ENCODE measurements at places on chromosomes 1 and 21. TPM values are rescaled to one million over a fixed set of nuclear protein-coding genes. Genes with fewer than 3 reads are reported as not detected.
A peak's percentile ranks its signal among the peaks of the same experiment; 100 is the strongest.

DNA sequence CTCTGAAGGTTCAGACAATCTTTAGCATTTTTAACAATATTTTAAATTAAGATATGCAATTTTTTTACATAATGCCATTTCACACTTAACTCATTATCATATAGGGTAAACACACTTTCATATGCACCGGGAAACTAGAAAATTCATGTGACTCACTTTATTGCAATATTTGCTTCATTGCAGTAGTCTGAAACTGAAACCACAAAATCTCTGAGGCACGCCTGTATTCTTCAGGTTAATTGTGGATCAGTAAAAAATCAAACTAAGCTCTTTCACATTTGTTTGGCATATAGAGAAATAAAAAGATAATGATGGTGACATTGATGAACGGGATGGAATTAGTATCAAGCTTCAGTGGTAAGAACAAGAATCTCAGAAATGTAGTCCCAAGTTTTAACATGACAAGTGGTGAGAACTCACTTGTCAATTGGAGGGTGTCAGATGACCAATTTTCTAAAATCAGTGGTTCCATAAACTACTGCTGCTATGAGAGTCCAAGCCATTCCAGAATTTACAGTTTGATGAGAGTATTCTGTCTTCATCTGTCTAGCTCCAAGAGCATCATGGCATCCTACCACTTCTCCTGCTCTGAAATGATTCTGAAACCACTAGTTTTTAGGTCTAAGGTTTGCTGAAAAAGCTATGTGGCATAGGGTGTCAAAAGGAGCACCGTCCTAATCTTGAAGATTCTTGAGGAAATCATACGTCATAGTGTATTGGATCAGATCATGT, 281.0 kb downstream of the PTPRC start:
- H3K36me3 ChIP-seq = no peaks in the 10 kb centered on the region
- H3K27me3 ChIP-seq = no peaks in the 10 kb centered on the region
- DNase-seq = no peak
- no peaks in the 10 kb centered on the region for H3K4me1 ChIP-seq

DNA sequence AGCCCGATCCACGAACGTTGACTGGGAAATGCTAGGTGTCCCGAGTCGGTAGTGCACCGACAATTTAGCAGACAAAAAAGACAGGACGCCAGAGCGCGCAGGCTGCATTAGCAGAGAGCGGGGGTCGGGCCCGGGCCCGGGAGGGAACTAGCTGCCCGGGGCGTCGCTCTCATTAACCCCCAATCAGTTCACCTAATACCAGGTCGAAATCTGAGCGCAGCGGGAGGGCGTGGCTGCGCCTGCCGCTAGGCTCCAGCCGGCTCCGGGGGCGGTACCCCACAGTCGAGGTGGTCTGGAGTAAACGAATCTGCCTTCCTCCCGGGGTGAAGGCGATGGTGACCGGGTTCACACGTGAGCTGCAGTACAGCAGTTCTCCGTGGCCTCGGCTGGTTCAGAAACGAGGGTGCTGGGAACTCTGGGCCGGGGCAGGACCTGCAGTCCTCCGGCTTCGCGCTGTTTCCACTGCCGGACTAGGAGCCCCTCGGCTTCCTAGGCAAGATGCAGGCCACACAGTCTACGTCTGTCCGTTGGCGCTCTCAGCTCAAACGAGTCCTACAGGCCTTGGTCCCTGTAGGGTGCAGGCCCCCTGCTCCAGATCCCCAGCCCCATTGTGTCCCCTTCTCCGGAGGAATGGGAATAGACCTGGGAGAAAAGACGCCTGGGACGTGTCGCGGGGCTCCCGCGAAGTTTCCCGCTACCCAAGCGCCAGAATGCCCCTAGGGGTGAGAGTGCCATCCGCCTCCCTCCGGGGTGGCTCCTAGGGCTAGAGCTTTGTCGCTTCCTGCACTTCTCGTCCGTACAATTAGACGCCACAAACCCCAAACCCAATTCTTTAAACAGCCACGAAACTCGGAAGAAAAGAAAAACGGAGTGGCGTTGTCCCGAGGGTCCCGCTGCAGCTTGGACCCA, 2.0 kb downstream of the GFI1 start:
- H3K4me1 ChIP-seq = no peaks in the 10 kb centered on the region
- H3K27me3 ChIP-seq = peaks cover 66% of the 10 kb centered on the region
- peak overlapping the region; percentile 56 for H3K4me3 ChIP-seq
- no peaks in the 10 kb centered on the region for H3K36me3 ChIP-seq

DNA sequence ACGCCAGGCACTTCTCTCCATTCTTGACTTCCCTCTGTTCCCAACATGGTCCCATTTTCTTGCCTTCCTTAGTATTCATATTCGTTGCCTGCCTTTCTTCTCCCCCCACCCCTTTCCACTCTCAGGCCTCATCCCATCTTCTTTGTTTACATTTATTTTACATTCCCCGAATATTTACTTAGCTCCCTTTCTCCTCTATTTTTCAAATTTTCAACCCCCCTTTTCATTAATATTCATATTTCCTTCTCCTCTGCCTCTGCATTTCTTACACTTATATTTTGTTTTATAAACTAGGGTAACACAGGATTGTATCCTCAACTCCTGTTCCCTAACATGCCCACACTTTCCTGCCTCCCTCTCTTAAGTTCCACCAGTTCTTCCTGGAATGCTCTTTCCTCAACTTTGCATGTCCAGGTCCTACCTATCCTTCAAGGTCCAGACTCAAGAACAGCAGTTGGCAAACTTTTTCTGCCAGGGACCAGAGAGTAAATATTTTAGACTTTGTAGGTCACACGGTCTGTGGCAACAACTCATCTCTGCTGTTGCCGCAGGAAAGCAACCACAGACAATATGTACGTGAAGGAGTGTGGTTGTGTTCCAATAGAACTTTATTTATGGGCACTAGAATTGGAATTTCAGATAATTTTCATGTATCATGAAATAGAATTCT, 29.8 kb upstream of the A3GALT2 start:
- no peaks in the 10 kb centered on the region for H3K27me3 ChIP-seq
- peaks cover 17% of the 10 kb centered on the region for H3K4me1 ChIP-seq
- H3K36me3 ChIP-seq = no peaks in the 10 kb centered on the region
- peak overlapping the region; percentile 84 for H3K4me3 ChIP-seq
- no peak for DNase-seq

DNA sequence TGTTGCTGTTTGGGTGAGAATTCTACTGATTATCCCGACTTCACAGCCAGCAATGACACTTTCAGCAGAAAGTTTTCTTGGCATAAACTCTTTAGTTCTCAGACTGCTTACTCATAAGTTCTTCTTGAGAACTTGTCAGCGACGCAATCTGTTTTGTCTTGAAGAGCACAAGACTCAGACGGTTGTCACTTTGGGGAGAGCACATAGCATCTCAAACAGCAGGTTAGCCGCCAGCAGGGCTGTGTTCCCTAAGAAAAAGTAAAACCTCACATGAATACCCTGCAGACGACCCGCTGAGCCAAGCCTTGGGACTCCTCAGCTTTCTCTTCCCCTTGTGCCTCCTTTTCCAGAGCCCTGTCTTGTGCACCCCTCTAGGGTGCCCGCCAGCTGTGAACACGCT, 11.4 kb downstream of the AGMAT start:
- peaks cover 3% of the 10 kb centered on the region for H3K36me3 ChIP-seq
- H3K4me3 ChIP-seq = no peak overlapping the region
- DNase-seq = no peak
- no peak overlapping the region for H3K27ac ChIP-seq
- H3K4me1 ChIP-seq = peaks cover 5% of the 10 kb centered on the region

DNA sequence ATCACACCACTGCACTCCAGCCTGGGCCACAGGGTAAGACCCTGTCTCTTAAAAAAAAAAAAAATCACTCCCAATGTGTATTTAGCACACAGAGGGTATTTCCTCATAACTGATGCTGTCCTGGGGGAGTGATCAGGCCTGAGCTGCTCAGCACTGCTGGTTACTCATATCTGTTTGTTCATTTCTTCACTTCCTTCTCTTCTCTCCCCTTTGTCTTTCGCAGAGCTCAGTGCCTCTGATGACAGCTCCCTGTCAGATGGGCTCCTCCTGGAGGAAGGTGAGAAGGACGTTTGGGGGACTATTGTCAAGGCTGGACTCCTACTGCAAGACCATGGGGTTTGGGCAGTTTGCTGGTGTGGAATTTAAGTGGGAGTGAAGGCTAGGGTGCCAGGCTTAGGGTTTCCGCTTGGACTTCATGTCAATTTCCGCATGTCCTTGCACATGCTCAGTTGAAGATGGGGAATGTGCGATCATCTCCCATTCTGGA, 13.0 kb downstream of the INAVA start:
- no peak overlapping the region for H3K4me3 ChIP-seq
- no peaks in the 10 kb centered on the region for H3K27me3 ChIP-seq
- H3K36me3 ChIP-seq = peaks cover 28% of the 10 kb centered on the region
- H3K4me1 ChIP-seq = no peaks in the 10 kb centered on the region
- no peak overlapping the region for H3K27ac ChIP-seq

- peaks cover 46% of the 10 kb centered on the region for H3K27me3 ChIP-seq
- peaks cover 6% of the 10 kb centered on the region for H3K4me1 ChIP-seq
- no peaks in the 10 kb centered on the region for H3K36me3 ChIP-seq
- DNase-seq = peak; percentile 63
- no peak overlapping the region for H3K4me3 ChIP-seq
Observed at GRCh38 chr1:197924516-197925123, 7.4 kb downstream of the LHX9 start.

DNA sequence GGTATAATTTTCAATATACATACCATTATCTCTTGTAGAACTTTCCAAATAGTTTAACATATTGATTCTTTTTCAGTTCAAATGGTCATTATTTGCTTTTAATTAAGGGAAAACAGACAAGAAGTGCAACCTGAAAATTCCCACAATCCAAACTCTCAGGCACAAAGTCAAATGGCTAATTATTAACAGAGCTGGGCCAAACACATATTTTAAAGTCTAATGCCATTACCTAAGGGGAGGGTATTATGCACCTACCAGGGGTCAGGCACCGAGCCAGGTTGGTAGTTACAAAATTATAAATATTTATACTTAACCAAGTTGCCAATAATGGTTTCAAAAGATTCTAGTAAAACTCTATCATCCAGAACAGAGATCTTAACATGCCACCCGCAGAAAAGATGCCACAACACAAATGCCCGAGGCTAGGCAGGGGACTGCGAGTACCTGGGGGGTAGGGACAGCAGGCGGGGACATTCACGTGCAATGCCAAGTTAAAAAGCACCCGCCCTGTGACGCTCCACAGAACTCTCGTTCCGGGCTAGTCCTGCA, 15.0 kb downstream of the LBR start:
- H3K27ac ChIP-seq = no peak overlapping the region
- peak; percentile 92 for DNase-seq
- H3K27me3 ChIP-seq = no peaks in the 10 kb centered on the region
- H3K4me3 ChIP-seq = no peak overlapping the region
- H3K36me3 ChIP-seq = peaks cover 9% of the 10 kb centered on the region

GRCh38 chr1:40628903-40629292, 36.6 kb downstream of the RIMS3 start:
- DNase-seq = no peak
- no peaks in the 10 kb centered on the region for H3K27me3 ChIP-seq
- H3K36me3 ChIP-seq = no peaks in the 10 kb centered on the region
- no peaks in the 10 kb centered on the region for H3K4me1 ChIP-seq
- no peak overlapping the region for H3K4me3 ChIP-seq
- H3K27ac ChIP-seq = no peak overlapping the region

DNA sequence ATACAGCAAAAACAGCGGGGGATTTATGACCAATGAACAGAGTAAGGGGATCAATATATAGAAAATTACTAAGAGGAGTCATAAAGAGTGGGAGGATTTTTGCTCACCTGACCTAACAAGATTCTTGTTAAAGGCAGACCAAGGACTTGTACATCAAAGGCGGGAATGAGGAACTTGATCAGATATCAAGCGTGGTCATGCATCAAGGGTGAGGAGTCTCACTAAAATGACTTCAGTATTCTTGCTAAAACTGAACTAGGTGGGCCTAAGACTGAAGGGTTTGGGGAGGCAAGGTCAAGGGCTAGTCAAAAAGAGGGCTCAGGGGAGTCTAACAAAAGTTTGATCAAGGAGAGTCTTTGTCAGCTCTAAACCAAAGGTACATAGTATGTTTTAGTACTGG, 2.1 kb downstream of the MOV10 start:
- H3K27me3 ChIP-seq = no peaks in the 10 kb centered on the region
- no peaks in the 10 kb centered on the region for H3K36me3 ChIP-seq
- DNase-seq = no peak

- H3K27ac ChIP-seq = no peak overlapping the region
- DNase-seq = no peak
- no peak overlapping the region for H3K4me3 ChIP-seq
- no peaks in the 10 kb centered on the region for H3K4me1 ChIP-seq
- peaks cover 8% of the 10 kb centered on the region for H3K27me3 ChIP-seq
Observed at GRCh38 chr1:239999170-239999569, 92.5 kb upstream of the FMN2 start.

- no peak overlapping the region for H3K4me3 ChIP-seq
- H3K27ac ChIP-seq = no peak overlapping the region
- no peaks in the 10 kb centered on the region for H3K27me3 ChIP-seq
- DNase-seq = no peak
- no peaks in the 10 kb centered on the region for H3K36me3 ChIP-seq
Observed at GRCh38 chr1:187985145-187985896, 1156.6 kb downstream of the PLA2G4A start.

GRCh38 chr1:184624051-184624450, 130.6 kb downstream of the EDEM3 start:
- H3K36me3 ChIP-seq = no peaks in the 10 kb centered on the region
- no peak overlapping the region for H3K4me3 ChIP-seq
- H3K4me1 ChIP-seq = no peaks in the 10 kb centered on the region
- H3K27me3 ChIP-seq = no peaks in the 10 kb centered on the region
- H3K27ac ChIP-seq = no peak overlapping the region

DNA sequence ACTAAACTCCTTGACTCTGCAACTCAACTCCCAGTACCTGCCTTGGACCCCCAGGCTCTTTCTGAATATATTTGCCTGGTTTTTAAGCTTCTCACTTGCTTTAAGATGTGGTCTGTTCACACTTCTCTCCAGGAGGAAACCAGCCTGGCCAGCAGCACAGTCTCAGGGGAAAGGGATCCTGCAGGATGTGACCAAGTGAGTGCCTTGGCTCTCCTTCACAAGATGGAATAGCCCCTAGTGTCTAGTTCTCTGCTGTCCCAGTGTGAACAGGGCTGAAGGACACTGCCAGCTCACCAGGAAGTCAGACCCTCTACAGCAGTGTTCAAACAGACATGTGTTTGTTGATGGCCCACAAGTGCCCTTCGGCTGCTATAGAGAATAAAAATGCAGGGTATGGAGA, 32.9 kb downstream of the CD244 start:
- H3K4me3 ChIP-seq = no peak overlapping the region
- no peak for DNase-seq

BARHL2 gene
- total RNA-seq = not detected

HCRTR1 gene
- total RNA-seq = 0.35 TPM

XCL1 gene
- total RNA-seq = not detected

IL19 gene
- 3.6 TPM for total RNA-seq

CFHR1 gene
- 22.0 TPM for total RNA-seq
